NCI-H748 treated with DMSO at 0.1 percent for 48 hours (cell line): ENCODE measurements at places on chromosomes 1 and 21.

DNA sequence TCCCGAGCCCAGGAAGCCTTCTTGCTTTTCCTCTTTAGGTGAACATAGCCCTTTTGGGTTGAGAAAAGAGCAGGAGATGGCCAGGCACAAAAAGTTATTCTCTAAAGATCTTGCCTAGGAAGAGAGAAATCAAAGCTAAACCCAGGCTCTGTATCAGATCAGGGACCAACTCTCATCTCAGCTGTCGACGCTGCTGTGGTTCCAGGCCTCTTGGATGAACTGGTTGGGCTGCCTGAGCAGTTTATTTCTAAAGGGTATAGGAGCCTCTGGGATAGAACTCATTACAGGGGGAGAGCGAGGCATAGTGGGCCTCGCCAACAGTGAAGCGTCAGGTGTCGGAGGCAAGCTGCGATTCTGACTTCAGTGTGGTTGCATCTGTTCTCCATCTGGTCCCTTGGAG, 82.6 kb upstream of the F3 start:
- DNase-seq, result no peak

GRCh38 chr1:1906185-1907097, 8.6 kb upstream of the CALML6 start:
- DNase-seq, result peak; percentile 55

DNA sequence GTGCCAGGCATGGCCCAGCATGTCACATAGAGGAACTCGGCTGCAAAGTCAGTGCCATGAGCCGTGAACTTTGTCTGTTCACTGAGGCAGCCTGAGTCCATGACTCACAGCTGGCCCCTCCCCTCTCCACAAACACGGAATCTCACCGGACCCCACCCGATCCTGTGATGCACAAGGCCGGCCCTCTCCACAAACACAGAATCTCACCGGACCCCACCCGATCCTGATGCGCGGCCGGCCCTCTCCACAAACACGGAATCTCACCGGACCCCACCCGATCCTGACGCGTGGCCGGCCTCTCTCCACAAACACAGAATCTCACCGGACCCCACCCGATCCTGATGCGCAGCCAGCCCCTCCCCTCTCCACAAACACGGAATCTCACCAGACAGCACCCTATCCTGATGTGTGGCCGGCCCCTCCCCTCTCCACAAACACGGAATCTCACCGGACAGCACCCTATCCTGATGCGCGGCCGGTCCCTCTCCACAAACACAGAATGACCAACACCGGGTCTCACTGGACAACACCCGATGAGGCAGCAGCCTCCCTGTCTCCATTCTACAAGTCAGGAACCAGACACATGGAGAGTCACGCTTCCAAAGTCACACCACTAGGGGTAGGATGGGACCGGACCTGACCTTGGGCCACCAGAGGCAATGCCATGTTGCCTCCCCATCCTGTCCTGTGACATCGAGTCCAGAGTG, 39.6 kb upstream of the GPR153 start:
- DNase-seq, result no peak

- no peak for DNase-seq
Measured at GRCh38 chr1:40740039-40740996, 43.3 kb upstream of the KCNQ4 start.

DNA sequence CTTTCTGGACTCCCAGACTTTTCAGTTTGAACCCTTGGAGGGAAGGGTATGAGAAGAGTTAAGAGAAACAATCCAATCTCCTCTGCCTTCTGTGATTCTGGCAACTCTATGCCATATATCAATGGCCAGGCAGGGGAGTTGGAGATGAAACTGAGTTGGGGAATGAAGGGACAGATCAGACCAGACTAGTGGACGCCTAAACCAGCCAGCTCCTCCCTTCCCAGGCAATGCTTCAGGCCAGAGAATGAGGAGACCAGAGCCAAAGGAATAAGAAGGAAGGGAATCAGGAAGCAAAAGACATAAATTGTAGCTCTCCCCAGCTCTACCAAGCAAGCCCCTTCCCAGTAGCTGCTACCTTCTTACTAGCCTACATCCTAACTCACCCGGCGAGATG, 22.7 kb downstream of the PLEKHA6 start:
- no peak for DNase-seq

GRCh38 chr1:166350490-166350889, 183.7 kb upstream of the FAM78B start:
- peak; percentile 67 for DNase-seq

- DNase-seq, result no peak
Measured at GRCh38 chr1:244952280-244952933, 88.1 kb upstream of the HNRNPU start.

GRCh38 chr1:8817412-8818324, at the start of gene RERE:
Gene RERE (minus strand): TSS chr1:8817640.
- peak; percentile 54 for DNase-seq

DNA sequence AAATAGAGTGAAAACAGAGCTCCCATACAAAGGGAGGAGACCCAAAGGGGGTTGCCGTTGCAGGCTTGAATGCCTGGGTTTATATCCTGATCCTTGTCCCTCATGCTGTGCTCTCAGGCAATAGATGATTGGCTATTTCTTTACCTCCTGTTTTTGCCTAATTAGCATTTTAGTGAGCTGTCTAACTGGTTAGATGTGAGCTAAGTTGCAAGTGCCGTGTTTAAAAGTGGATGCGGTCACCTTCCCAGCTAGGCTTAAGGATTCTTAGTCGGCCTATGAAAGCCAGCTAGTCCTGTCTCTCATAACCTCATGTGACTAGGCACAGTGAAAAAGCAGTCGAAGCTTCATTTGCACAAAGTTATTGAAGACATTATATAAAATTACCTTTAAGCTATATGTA, 356.7 kb upstream of the TMPRSS15 start:
- no peak for DNase-seq

- no peak for DNase-seq
Measured at GRCh38 chr1:196733091-196733970, 41.3 kb upstream of the CFHR3 start.

DNA sequence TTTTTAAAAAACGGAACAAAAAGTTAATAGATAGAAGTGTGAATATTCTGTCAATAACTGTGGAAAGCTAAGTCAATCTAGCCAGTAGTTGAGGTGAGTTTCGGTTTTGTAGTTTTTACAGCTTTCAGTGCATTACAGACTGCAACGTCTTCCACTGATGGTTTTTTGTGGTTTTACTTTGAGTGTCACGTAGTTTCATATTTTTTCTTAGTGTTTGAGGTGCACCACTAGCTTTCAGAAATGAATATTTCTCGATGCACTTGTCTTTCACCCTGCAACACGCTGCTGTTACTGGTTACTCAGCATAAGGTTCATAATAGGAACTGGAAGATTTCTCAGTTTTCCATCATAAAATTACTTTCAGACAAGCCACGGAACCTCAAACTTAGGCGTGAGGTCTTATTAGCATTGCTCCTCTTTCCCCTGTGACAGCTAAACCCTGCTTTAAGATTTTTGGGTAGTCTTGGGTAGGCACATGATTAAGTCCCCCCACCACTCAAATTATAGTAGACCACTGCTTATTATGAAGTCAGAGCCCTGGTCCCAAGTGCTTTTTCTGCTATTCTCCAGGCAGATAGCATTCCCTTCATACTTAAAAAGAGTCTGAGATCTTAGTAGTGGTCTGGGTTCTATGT, 1412.7 kb downstream of the KCNT2 start:
- DNase-seq, result no peak

DNA sequence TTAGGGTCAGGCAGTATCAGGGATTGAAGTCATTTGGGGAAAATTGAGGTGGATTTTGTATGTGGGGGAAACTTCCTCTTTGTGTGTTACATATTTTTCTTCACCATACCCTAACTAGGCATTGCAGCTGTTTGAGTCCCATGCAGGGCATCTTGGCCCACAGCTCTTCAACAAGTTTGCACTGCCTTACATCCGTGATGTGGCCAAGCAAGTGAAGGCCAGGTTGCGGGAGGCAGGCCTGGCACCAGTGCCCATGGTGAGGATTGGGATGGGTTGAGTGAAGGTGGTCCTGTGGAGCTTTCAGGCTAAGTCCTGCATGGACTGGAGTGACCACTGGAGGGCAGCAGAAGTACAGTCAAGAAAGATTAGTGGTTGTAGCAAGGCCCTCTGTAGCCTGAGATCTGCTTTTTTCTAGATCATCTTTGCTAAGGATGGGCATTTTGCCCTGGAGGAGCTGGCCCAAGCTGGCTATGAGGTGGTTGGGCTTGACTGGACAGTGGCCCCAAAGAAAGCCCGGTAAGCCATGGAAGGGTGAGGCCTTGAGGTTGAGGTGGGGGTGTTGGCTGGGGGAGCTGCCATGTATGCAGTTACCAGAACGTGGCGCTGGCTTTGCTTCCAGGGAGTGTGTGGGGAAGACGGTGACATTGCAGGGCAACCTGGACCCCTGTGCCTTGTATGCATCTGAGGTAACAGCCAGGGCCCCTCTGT, 2.4 kb downstream of the UROD start:
- DNase-seq, result peak; percentile 58

- peak; percentile 10 for DNase-seq
Measured at GRCh38 chr1:224329484-224329841, 509 bp downstream of the NVL start.

- no peak for DNase-seq
Measured at GRCh38 chr1:25028907-25029599, 99.0 kb upstream of the RUNX3 start.

DNA sequence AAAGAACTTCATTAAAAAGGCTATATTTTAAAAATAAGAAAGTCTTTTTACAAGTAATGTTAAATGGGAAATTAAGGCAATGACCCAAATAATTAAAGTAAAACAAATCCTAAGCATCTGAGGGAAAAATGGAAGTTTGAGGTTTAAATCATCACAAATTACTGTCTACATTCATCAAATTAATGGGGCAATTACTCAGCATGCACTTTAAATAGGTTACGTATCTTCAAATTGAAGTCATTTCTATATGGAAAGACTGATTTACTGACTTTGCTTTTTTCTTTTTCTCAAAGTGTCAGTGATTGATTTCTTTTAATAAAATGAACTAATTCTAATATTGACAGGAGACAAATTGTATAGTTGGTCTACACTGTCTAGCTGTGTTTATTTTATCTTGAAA, 1452.3 kb downstream of the NCAM2 start:
- DNase-seq, result no peak

DNA sequence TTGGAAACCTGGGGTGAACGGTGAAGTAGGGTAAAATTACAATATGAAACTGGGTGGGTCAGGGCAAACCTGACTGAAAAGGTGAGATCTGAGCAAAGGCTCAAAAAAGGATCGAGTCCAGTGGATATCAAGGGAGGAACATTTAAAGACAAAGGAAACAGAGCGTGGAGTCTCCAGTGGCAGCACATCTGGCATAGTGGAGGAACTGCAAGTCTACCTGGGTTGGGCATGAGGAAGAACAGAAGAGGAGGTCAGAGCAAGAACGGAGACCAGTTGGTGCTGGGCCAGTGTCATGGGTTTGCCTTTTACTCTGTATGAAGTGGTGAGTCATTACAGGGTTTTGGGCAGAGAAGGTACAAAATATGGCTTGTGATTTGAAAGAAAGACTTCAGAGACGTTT, 163.7 kb downstream of the NTPCR start:
- DNase-seq, result no peak

GRCh38 chr1:86289161-86289560, 107.0 kb downstream of the ODF2L start:
- no peak for DNase-seq

- DNase-seq, result no peak
Measured at GRCh38 chr21:42289926-42290325, 25.3 kb downstream of the TFF3 start.

GRCh38 chr1:53982034-53982762, 35.8 kb downstream of the LDLRAD1 start:
- no peak for DNase-seq

GRCh38 chr1:169563650-169564049, 22.6 kb downstream of the F5 start:
- DNase-seq, result no peak

GRCh38 chr1:101285922-101286570, 49.2 kb downstream of the S1PR1 start:
- no peak for DNase-seq

DNA sequence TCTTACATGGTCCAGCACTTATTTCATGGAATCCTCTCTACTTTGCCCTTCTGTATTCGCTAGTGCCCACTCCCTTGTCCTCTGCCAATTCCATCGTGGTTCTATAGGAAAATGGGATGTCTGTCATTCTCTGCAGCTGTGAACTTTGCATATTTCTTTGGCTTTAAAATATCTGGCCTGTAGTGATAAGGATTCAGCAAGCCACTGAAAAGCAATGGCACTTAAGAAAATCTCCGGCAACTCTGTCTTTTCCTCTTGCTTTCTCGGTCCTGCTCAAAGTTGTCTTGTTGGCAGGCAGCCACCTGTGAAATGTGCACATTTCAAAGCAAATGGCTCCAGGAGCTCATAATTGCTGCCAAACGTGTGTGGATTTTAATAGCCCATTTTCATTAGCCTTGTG, 91.8 kb downstream of the CHD1L start:
- peak; percentile 72 for DNase-seq
